Erythroblast (primary cell): ENCODE measurements at places on chromosomes 2 and 18.

DNA sequence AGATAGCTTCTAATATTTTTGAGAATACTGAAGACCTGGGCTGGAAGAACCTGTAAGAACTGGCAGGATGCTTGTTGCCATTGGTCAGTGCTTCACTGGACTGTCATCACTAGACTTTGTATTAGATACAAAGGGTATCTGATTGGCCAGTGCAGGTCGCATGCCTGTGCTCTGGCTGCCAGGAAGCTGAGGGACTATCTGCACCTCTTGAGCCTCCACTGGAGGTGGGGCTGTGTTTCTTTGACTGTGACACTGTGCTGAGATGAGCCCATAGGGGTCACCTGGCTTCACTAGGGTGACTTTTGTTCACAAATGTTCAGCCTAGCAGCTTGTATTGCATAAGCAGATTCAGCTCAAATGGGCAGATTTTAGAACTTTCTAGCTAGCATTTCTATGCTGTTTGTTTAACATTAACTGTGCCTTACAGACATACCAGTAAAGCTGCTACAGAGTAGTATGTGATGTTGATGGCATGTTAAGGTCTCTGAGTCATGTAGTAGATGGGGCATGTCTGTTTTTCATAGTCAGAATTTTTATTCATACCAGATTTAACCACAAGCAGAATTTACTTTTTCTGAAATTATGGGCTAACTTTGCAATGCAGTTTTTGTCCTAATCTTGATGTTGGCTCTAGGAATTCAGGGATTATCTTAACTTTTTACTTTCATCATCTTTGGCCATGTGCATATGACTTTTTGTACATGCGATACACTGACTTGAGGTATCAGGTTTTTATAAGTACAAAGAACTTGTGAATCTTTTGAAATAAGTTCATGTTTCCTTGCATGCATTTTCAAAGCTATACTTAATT is 56.1 kb downstream of the RHBDD1 start:
- DNase-seq, result peak; percentile 5

GRCh38 chr2:231905026-231905425 is 21.2 kb downstream of the NPPC start:
- no peak for DNase-seq

- no peak for DNase-seq
Measured at GRCh38 chr2:4937550-4937949, 754.6 kb upstream of the SOX11 start.

- peak; percentile 18 for DNase-seq
Measured at GRCh38 chr2:189153619-189154018, 25.9 kb downstream of the COL5A2 start.
